Posterior vena cava (tissue), 2 donors: ENCODE measurements at places on chromosomes 1 and 21. TPM values are rescaled to one million over a fixed set of nuclear protein-coding genes. Genes with fewer than 3 reads are reported as not detected.

FNDC5 gene
- total RNA-seq: 5.0 TPM

VWA5B1 gene
- total RNA-seq: not detected

VPS45 gene
- total RNA-seq: 42.1 TPM

PALMD gene
- 22.6 TPM for total RNA-seq

CFAP107 gene
- total RNA-seq: not detected

TBCE gene
- 22.2 TPM for total RNA-seq

HECTD3 gene
- 32.9 TPM for total RNA-seq

SPATA45 gene
- total RNA-seq: not detected

RPTN gene
- total RNA-seq: not detected

KLHDC9 gene
- total RNA-seq: 2.4 TPM

AZIN2 gene
- total RNA-seq: 4.7 TPM

PCAT6 gene
- total RNA-seq: 1.2 TPM

OLIG2 gene
- total RNA-seq: not detected

LRRN2 gene
- total RNA-seq: 8.9 TPM

SHE gene
- total RNA-seq: 17.9 TPM

OR14K1 gene
- total RNA-seq: not detected

PIK3C2B gene
- total RNA-seq: 33.7 TPM

CHRM3 gene
- total RNA-seq: 1.4 TPM

CD2 gene
- 1.1 TPM for total RNA-seq

CD1D gene
- 2.4 TPM for total RNA-seq

FHAD1 gene
- not detected for total RNA-seq

NGF gene
- 5.1 TPM for total RNA-seq

RIMKLA gene
- 0.24 TPM for total RNA-seq

C8B gene
- not detected for total RNA-seq

PEAR1 gene
- total RNA-seq: 14.6 TPM

KIF21B gene
- 2.6 TPM for total RNA-seq

IGSF21 gene
- 7.8 TPM for total RNA-seq

SLC2A5 gene
- total RNA-seq: 2.0 TPM

CYB5RL gene
- 5.0 TPM for total RNA-seq

CD160 gene
- total RNA-seq: not detected

SIK1 gene
- 9.9 TPM for total RNA-seq

LCE2C gene
- not detected for total RNA-seq

DENND2C gene
- 2.7 TPM for total RNA-seq

CHI3L1 gene
- total RNA-seq: 30.3 TPM
